ENCODE measurements at places on chromosomes 1 and 21.

DNA sequence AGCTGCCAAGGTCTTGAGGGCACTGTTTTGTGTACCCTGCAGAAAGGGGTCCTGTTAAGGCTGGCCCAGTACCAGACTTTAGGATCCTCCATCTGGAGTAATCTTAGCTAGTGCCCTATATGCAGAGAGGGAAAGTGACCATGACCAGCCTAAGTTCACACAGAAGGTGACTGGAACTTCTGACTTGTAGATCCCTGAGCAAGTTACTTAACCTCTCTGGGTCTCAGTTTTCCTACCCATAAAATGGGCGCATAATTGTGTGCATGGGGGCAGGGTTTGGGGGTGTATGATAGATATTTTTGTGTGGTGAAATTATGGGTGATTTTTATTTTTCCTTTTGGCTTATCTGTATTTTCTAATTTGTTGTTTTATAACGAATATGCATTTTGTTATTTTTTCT is 3.3 kb upstream of the SHISAL2A start:
- no peak for DNase-seq

DNA sequence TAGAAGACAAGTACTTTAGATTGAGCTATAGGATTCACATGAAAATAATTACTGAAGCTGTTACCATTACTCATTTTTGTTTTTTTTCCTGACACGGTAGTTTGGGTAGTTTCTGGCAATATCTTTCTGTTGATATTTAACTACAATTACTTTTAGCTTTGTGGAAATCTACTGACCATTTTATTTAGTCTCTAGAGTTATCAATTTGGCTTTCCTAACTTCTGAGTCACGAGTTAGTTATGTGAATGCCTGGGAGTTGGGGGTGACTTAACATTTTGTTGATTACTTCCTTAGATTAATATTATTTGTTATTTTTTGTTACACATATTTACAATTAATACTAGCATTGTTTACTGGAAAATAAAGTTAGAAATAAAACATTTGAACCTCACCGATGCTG is 160.6 kb downstream of the HMCN1 start:
- no peak for DNase-seq

- DNase-seq = peak; percentile 72
Observed at GRCh38 chr1:108828074-108828961, 28.6 kb downstream of the AKNAD1 start.

GRCh38 chr21:29481081-29481480 is 182.4 kb downstream of the BACH1 start:
- no peak for DNase-seq

- DNase-seq = peak; percentile 38
Observed at GRCh38 chr1:30697571-30698376, 25.6 kb downstream of the MATN1 start.

DNA sequence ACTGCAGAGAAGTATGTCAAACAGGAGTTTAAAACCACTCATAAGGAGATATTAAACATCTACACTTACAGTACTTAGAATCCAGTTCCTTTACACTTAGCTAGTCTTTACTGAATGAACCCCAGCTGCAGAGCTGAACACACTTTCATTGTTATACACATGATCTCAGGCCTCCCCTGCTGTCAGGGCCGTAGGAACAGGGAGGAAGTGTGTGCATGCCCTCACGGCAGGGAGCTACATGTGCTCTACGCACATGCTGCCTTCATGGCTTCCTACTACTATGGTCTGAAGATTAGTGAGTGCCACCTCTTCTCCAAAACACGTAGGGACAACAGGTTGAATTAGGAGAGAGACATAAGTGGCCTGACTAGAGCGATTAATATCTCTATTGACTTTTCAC is 191.5 kb downstream of the SIPA1L2 start:
- DNase-seq = no peak

GRCh38 chr21:45802425-45802824 is 158.9 kb downstream of the PCBP3 start:
- no peak for DNase-seq

GRCh38 chr1:76238094-76238628 is 163.6 kb downstream of the ST6GALNAC3 start:
- no peak for DNase-seq

GRCh38 chr1:191256917-191257316 is 779.3 kb upstream of the BRINP3 start:
- no peak for DNase-seq

GRCh38 chr1:85047472-85048295 is 616 bp downstream of the MCOLN3 start:
- DNase-seq = no peak

GRCh38 chr1:155022136-155022926 is 11.2 kb downstream of the DCST2 start:
- DNase-seq = no peak

DNA sequence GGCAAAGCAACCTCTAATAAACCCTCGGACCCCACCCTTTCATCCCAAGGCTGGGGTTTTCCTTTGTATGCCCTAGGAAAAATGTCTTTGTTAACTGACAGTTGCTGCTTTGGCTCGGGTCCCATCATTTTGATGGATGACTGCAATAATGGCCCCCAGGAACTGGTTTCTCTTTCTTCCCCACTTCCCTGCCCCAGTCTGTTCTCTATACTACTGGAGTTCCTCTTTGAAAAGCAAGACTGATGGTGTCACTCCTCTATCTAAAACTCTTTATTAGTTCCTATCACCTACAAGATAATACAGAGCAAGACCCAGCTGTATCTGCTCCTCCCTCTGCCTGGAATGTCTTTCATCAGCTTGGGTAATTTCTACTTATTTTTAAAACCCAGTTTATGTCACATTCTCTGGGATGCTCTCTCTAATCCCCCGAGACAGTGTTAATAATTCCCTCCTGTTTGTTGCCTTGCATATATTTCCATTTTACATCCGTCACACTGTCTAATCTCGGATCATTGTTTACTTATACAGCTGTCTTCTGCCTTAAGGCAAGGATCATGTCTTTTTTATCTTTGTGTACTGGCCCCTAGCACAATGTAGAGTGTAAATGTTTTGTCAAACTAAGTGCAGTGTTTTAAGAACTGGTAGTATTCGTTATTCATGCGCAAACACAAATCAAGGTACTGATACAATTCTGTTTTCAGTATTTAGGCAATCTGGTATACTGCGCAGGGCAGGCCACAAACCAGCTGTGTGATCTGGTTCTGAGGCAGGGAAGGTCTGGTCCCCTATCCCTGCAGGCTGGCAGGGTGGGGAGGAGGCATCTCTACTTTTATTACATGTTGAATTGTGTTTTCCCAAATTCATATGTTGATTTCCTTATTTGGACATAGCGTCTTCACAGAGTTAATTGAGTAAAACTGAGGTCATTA is 16.1 kb downstream of the SLAMF1 start:
- no peak for DNase-seq

GRCh38 chr1:56236688-56237087 is 342.7 kb downstream of the PLPP3 start:
- DNase-seq = no peak

GRCh38 chr1:114803001-114803400 is 22.5 kb upstream of the SIKE1 start:
- DNase-seq = no peak

DNA sequence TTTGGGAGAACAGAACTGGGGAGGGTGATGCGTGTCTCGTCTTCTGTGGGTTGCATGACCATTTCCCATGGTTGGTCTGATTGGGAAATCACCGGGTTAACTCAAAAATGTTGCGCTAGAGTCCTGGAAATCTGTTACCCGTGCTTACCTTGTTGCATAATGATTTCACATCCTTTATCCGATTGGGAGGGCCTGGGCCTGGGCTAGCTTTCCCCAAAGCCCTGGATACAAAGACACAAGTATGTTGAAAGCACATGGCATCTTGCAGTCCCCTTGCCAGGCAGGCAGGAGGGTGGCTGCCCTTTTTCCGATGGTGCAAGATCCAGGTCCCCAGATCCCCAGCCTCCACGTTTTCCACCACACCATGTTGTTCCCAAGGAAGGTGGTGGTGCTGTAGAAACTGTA is 582 bp downstream of the TRPM2 start:
- no peak for DNase-seq

- DNase-seq = no peak
Observed at GRCh38 chr1:16386454-16387113, 19.5 kb downstream of the SZRD1 start.

DNA sequence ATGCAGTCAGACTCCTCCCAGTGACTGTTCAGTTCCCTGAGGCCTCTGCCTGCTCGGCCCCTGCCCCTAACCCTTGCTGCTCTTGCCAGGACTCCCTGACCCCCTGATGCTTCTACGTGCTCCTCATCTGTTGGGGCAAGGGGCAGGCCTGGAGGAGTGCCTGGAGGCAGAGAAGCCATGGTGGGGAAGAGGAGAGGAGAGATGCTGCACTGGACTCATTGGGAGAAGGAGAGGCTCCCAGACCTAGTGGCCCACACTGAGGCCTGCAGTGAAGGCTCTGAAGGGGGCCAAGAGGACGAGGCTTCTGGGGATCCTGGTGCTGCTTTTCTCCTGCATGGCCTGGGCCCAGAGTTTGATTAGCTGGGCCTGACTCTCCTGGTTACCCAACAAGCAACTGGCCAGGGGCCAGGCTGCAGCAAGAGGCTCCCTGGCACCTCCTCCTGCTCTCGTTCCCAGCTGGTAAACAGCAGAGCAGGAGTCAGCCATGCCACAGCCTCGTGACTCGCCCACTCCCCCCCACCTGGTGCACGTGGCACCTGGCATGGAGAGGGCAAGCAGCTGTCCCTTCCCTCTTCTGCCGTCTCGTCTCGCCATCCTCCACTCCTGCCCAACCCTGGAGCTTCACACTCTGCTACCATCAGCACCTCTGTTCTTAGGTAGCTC is 847 bp upstream of the RORC start:
- DNase-seq = peak; percentile 92

GRCh38 chr1:221874285-221875003 is 132.6 kb upstream of the DUSP10 start:
- no peak for DNase-seq

DNA sequence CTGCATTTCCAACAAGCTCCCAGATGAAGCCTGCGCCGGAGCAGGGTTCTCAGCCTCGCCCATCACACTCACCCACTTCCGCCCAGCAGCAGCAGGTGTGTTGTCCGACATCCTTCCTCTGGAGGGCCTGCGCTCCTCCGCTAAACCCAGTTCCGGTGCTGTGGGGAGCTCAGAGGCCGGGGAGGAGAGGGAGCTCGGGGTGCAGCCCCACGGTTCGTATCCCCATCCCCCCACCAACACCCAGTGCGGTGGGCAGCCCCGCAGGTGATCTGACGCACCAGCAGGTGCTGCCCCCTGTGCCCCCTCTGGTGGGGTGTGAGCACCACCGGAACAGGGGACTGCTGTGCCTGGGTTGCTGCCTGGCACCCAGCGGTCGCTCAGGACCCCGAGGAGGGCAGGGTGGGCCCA is 3.4 kb upstream of the PEX10 start:
- peak; percentile 73 for DNase-seq

DNA sequence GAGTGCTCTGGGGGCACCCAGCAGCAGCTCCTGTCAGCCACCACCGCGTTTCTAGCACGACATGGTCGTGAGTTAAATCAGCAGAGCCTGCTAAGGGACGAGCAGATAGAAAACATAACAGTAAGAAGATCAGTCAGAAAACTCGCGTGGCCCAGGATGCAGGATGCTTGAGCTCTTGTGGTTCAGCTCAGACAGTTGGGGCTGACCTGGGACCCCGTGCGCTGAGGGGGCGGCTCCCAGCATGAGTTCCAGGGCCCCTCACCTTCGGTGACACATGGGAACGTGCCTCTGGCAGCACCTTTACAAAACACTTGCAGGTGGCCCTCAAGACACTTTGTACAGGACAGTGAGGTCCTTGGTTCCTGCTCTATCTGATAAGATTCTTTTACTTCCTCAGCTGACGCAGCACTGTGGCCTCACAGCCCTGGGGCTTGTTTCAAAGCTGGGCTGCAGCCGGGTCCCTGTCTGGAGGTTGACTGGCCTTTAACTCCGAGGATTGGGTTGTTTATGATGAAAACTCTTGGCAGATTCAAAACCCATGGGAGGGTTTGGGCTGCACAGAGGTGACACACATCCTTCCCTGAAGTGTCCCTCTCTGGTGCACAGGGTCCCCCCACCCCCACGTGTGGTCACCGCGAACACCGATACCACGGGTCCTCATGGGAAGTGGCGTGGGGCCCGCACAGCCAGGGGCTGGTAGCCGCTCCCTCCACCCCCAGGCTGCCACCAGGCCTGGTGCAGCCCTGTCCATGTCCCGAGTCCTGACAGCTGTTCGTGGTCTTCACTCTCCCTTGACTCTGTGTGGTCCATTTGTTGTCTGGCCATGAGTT is 65.3 kb upstream of the COL6A1 start:
- DNase-seq = no peak

DNA sequence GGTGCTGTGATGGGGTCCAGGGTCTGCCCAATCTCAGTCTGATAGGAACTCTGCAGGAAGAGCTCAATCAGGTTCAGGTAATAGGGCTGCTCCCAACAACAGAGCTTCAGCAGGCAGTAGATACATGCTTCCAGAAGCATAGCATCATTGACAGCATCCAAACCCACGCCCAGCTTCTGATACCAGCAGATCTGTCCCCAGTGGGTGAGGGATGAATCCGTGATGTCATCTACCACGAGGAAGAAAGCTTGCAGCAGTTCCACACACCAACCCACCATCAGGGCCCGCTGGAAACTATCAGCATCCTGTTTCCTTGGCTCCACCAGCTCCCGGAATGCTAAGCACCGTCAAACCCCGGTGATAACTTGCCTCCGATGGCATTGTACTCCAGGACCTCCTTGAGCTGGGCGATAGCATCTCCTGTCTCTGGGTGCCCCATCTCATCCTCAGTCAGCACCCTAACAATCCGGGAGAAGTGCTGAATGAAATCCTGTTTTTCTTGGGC is 14.7 kb downstream of the NEK2 start:
- no peak for DNase-seq

- DNase-seq = no peak
Observed at GRCh38 chr1:200934676-200935245, 40.1 kb downstream of the INAVA start.

DNA sequence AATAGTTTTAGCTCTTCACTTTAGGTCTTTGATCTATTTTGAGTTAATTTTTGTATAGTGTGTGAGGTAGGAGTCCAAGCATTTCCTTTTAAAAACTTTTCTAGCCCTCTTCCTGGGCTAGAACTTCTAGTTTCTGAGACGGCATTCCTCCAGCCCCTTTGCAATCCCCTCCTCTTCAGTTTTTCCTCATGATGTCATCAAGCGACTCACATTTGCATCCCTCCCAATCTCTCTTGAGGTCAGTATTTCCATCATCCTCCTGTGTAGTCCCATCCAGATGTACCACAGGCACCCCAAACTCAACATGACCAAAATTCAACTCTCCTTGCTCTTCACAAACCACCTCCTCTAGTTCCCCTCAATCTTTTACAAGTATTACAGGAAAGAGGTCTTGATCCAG is 10.7 kb downstream of the HMGN2 start:
- DNase-seq = no peak

DNA sequence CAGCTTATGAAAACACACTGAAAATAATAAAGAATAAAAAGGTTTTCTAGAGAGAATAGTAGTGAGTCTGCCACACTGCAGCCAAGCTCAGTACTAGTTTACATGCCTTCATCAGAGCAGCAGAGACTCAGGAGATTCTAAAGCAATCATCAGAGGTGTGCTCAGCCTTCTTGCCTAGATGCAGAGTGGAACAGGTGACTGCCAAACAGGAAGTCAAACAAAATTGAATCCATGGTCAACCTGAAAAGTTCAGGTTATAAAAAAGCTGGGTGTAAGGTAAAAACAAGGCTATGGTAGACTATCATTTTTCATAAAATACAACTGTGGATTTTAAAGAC is 165.3 kb upstream of the C1orf105 start:
- no peak for DNase-seq

GRCh38 chr1:93692451-93692861 is 10.8 kb upstream of the BCAR3 start:
- DNase-seq = no peak
